ENCODE measurements at places on chromosomes 13 and 19.

DNA sequence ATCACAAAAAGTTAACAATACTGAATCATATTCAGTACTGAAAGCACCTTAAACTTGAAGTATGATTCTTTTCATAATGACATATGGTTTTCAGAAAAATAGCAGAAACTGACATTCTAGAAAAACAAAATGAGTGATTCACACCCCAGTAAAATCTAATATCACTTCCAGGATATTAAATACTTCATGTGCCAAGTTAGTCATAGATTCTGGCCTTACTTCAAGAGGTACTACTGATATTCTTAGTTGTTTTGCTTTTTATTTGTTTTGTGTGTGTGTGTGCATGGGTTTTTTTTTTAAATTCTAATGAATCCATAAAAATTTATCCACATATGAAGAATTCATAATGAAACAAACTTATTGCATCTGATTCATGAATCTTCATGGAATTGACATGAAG is 207.9 kb upstream of the UFM1 start:
- DNase-seq, result no peak

DNA sequence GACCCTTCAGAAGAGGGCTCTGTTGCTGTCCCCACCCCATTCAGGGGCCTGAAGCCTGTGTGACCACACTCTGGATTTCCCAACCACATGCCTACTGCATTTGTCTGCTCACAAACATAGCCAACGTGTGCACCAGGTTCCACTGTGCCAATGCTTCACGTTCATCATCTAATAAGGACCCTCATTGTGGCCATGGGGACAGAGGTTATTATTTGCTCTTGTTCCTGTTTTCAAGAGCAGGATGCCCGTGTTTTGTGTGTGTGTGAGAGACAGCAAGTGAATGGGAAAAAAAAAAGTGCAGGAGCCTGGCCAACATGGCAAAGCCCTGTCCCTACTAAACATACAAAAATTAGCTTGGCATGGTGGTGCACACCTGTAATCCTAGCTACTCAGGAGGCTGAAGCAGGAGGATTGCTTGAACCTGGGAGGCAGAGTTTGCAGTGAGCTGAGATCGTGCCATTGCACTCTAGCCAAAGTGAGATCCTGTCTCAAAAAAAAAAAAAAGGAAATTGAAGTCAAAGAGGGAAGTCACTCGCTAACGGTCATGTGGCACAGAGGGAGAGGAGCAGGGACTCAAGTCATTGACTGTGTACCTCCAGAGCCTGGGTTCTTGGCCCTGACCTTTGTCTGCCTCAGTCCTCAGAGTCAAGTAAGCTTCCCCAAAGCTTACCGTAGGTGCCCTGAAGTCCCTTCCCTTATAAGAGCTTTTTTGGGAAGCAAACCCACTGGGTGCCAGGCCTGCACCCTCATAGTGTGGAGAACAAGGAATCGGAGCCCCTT is 6.9 kb downstream of the B3GNT8 start:
- no peak for DNase-seq

DNA sequence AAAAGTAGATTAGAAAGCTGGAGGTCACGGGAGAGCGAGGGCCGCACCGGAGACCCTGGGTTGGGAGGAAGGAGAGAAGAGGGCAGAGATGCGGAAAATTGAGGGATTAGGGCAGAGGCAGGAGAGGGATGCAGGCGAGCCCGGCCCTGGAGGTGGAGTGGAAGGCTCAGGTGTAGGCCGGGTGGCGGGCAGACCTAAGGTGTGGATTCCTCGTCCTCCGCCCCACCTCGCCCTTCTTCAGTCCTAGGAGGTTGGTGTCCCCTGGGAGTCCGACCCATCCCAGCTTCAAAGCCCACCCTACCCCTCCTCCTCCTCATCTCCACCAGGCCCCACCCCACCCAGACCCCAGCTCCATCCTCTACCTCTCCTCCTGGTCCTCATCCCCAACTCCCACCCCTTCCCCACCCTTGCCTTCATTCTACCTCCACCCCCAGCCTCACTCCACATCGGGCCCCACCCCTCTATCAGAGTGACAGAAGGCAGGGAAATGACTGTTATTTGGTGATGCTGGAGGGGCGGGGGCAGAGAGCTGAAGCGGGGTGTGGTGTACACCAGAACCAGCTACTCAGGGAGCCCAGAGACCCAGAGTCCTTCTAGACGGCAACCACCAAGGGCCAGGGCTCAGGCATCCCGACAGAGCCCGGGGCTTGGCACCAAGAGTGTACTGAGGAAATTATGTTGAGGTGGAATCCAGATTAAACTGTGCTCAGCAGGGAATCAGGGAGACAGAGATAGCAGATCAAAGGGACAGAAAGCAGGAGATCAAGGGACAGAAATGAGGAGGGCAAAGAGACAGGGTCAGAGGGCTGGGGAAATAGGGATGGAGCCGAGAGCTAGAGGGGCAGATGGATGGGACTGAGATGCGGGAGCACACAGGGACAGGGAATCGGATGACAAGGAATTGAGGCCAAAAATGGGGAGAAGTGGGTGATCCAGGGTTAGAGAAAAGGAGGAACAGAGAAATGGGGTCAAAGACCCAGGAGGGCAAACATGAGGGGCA is 6.4 kb downstream of the ERFL start:
- no peak for DNase-seq

GRCh38 chr13:29918845-29919244 is 68.4 kb upstream of the UBL3 start:
- DNase-seq, result no peak

DNA sequence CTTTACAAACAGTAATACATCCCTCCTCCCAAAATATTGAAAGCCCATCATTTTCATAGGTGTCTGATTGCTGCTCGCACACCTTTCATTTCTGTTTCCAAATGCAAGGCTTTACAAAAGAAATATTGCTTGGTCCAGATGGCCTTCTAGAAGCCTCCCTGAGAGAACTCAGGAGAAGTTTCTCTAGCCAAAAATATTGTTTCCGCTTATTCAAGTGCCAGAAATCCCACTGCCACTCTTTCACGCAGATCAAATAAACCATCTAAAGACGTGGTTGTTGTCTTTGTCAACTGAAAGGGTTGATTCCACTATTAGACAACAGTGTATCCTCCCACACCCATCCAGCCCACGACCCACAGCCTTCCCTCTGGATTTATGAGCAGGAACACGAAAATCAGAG is 96.2 kb downstream of the ZIC5 start:
- DNase-seq, result no peak

DNA sequence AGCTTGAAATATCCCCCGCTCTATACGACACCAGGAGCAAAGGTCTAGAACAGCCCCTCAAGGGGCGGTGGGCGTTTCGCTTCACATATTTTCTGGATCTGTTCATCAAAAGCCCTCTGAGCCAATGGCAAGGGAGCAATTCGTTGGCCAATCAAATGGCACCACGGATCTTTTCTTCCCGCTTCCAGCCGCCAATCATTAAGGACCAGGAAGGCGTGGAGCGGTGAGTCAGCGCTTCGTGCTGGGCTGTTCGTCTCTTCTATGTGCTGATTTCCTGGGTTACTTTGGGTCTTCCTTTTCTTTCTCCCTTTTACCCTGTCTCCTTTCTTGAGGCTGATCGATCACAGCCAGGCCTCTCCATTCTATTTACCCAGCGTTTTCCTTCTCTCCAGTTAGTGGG is at the start of gene NLRP4:
Gene NLRP4 (plus strand): TSS at position 201 of the 400 bp plus-strand sequence. CDS start 15,541 bp downstream, outside the sequence.
- no peak for DNase-seq

- DNase-seq, result no peak
Measured at GRCh38 chr19:48879025-48879637, 6.9 kb downstream of the PPP1R15A start.

DNA sequence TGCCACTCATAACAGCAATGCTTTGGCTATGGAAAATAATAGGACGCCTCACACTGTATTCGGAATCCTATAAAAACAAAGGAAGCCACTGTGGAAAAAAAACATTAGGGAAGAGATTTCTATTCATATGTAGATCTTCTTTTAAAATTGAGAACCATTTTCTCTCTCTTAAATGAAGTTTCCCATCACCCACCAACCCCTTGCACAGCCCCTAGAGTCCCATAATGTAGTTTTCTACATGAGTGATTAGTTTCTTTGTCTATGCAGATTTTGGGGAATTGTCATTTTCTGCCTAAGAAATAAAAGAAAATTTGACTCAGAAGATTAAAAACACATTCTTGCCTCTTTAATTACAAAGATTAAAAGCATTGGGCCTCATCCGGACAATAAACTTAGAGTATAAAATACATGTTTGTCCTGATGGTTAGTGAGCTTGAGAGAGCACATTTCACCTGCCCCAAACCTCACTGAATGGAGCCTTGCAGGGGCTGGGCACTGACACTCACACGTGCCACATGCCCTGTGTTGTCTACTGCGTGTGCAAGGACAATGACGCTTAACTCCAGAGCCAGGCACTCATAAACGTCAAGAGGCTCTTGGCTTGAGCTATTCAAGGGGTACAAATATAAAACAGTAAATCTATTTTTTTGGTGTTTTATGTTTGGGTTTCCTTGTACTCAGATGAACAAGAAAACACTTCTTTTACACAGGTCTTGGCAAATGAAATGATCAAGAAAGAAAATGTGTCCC is 40.0 kb upstream of the KL start:
- no peak for DNase-seq

- no peak for DNase-seq
Measured at GRCh38 chr19:19672816-19673215, 4.2 kb downstream of the ZNF101 start.

DNA sequence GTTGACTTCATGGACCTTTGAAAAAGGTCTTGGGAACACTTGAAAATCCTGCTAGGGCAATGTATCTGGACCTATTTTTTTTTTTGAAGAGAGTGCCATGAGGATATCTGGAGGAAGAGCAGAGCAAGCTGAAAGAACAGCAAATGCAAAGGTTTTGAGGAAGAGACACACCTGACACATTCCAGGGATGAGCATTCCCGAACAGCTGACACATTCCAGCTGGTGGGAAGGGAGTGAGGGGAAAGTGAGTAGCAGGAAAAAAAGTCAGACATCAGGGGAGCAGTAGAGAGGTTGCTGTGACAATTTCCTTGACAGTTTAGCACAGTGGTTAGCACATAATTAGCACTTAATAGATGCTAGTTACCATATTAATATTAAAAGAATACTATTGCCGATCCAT is 14.7 kb downstream of the DGKH start:
- DNase-seq, result no peak
